Hematopoietic multipotent progenitor cell treated with erythropoietin and hydrocortisone succinate and interleukin-3 and kit ligand, for 4 days (in vitro differentiated cells): ENCODE measurements at places on chromosomes 3 and 15.

DNA sequence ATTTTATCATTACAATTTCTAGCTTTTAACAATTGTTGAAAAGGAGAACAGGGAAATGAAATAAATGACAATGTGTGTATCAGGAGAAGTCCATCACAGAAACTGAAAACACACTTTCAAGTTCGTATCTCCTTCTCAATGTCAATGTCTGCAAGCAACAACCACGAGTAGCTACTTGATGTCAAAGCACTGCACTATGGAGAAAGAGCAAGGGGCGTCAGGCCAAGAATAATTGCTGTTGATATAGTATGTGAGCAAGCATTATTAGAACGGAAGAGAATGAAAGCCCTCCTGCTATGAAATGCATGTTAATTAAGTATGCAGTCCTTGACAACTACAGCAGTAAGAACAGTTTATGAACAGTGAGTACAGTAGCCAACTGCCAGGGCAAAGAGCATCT lies 1250.1 kb downstream of the ZPLD1 start:
- no peak for DNase-seq

DNA sequence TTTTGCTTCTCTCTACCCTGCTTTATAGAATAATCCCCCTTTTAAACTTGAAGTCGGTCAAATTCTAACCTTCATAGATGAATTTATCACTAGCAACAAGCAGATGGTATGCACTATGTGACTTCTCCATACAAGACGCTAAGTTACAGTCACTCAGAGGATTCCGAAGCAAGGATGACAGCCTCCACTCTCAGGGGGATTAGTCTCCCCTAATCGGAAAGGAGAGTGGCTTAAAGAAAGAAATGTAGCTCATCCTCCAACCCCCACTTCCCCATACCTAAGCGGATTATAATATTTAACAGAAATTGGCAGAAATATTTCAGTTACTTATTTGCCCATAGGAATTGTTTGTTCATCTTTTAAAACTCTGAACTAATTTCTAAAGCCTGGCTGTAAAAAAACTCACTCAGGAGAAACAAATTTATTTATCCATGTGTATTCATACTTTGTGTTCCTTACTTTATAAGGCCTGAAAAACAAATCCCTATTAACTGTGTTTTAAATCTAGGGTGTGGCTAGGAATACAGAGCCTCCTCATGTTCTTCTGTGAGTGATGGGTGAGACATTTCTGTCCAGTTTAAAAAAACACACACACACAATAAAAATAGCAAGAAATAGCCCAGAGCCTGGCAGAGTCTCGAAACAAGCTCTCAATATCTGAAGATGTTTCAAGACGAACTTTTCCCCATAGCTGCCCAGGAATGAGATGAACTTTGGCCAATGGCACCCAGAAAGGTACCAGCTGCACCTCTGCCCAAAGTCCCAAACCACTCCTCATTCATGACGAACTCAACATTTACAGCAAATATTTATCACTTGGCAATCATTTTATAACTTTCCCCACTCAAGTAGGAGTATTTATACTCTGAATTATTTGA lies 18.7 kb downstream of the SIAH2 start:
- DNase-seq: no peak

DNA sequence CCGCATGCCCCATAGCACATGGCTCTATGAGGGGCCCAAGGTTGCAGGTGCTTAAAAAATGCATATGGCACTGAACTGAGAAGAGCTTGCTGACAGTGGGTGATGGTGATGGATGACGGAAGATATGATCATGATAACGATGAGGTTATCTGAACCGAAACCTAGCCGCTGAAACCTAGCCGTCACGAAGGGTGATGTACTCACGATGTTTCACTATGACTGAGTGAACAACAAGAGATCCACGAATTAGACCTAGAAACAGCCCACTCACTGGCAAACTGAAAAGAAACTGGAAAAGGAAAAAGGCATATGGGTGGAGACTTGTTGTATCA lies 57.6 kb upstream of the BCL6 start:
- no peak for DNase-seq

- DNase-seq: no peak
Observed at GRCh38 chr3:6551165-6551564, 309.8 kb upstream of the GRM7 start.

GRCh38 chr3:173007079-173007723 lies 133.8 kb downstream of the SPATA16 start:
- DNase-seq: peak; percentile 77

DNA sequence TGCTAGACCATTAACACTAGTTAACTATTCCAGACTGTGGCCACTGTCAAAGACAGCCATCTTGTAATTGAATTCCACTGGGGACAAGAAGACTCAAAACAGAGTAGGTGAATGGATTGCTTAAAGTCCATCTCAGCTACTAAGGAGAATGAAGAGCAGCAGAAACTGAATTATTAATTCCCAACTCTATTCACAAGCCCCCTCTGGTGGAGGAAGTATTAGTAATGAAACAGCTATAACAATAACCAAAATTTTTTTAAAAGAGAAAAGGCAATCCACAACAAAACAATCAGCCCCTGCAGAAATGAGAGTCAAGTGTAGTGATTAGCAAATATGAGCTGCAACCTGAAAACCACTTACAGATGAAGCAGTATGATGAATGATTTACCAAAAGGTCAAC lies 302.8 kb downstream of the FHIT start:
- DNase-seq: peak; percentile 58
